KBM-7 (cell line): ENCODE measurements at places on chromosomes 12 and 14.

DNA sequence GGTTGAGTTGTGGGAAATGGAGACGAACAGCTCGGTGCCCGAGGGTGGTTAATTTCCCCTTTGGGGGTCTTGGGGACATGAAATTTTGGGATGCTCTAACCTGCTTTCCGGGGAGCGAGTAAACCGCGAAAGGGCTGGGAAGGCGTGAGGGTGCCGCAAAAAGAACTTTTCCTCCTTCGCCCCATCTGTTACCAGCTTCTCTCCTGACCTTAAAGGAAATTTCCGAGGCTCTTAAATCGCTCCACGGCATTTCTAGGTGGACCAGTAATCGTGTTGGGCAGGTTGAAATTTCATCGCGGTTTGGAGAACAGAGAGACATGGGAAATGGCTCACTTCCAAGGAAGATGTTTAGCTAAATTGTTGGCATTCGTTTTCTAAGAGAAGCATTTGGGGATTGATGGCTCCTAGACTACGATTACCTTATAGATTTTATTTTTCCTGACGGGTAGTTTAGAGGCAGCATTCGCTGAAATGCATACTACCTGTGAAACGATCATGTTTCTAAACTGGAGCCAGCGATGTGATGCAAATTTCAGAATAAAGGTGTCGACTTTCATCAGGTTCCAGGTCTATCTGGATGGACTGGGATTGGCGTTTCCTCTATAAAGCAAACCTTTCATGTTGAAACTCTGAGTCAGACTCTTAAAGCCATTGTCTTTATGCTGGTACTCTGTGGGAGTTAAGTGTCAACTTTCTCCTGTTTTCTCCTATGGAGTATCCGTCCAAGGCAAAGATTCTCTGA, 414.5 kb downstream of the PCNX1 start:
- DNase-seq: no peak

DNA sequence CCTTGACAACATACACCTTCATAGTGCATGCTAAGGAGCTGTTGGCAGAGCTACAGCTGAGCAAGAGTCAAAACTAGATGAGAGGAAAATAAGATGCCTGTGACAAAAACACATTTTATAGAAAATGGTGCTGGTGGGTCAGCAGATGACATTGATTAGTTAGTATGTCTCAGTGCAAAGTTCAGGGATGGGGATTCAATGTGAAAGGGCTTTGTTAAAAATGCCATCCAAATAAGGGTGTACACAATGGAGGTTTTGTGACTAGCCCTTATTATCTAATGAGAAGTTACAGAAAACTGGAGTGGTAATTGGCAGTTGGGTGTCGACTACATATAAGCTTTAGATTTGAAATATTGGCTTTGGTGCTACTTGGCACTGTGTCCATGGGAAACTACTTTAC, 169.0 kb downstream of the MON2 start:
- DNase-seq: no peak

- no peak for DNase-seq
Measured at GRCh38 chr12:54033980-54034784, 1.3 kb downstream of the HOXC5 start.

- DNase-seq: no peak
Measured at GRCh38 chr12:123995023-123995748, 22.2 kb downstream of the ZNF664 start.

DNA sequence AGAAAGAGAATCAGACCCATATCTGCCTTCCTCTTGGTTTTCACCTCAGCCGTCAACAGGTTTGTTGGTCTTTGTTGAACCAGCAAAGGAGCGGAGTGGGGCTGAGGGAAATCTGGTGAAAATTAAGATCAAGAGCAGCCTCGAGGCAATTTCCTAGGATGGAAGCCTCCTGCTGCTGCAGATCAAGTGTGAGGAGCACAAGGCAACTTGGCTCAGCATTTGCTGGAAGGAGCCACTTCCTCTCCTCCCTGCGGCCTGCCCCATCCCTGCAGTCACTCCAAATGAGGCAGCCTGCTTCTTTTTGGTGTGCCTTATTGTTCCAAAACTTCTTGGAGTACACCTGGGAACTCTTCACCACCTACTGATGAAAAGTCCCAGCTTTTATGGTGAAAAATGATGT, 4.9 kb downstream of the TC2N start:
- no peak for DNase-seq

DNA sequence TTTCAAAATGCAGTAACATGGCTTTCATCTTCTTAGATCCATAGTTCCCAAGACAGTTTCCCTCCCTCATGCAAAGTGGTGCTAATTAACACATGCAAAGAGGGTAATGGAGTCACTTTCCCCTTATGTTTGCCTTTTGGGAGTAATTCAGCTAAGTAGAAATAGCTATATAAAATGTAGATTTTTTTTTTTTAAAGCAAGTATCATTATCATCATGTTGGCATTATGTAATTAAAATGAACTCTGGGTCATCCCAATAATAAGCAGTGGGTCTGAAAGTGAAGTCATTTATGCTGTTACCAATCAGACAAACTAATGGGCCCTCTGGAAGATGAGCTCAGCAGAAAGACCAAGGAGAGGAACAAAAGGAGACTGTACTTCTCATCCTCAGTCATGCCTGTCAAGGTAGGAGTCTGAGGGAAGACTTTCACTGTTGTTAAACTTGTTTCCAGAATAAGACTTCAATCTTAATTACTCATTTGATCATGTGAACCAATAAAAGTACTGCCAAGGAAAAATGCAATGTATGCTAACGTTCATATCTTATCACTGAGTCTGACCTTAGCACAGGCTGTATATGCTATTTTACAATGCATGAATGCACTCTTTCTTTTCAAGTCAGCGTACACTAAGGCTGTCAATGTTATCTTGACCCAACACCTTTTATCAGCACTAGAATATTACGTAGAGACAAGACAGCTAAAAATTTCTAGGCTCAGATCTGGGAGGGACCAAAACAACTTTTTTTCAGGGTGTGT, 26.8 kb downstream of the AREL1 start:
- no peak for DNase-seq

GRCh38 chr12:3002646-3003045, 43.4 kb downstream of the TEAD4 start:
- DNase-seq: no peak

DNA sequence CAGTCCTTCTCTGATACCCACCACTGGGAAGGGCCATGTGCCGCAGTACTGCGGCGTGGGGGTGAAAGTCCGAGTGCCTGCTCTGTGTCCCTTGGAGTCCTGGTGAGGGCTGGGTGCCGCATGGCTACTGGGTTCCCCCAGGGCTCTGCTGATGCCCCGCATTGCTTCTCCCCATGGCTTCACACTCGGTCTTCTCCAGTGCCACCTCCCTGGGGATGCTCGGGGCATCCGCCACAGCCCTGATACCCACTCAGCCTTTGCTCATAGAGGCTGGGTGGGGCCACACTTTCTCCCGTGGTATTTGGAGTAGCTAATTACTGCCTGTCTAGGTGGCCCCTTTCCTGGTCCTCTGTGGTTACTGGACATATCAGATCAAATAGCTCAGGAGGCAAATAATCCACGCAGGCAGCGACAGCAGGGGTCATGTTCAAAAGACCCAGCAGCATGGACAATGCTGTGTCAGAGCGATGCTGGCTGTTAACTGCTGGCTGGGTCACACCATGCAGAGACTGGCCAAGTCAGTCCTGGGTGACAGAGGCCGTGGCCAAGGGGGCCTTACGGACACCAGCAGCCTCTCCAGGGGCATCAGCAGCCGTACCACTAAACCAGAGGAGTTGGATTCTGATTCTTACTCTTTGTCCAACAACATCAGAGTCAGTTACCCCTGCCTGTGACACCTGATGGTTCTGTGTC, 106.5 kb downstream of the ADGRD1 start:
- no peak for DNase-seq

DNA sequence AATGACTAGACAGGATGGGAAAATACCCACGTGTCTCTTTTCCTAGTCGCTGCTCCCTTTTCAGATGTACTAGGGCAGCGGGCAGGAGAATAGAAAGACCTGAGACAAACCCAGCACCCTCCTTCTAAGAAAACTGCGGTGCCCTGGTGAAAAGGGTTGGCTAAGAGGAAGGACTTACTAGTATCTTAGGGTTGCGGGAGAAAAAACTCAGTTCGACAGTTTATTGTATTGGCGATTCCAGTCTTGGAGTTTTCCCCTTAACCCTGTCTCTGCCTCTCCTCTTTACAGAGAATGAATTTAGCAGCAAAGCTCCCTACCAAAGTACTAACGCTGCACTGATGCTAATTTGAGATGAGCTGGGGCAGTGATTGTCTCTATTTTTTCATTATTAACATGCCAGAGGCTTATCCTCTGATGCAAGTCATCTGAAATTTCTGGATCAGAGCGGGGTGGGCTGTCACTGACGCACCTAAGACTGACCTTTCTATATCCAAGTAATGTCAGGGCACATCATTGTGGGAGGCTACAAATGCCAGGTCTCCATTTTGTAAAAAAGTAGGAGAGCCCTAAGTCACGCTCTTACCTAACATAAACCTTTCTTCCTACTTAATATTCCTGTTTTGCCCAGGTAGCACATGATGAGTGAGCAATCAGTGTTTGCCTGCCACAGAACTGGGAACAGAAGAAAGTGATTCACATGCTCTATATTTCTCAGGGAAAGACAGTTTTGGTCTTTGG, 916 bp upstream of the PAWR start:
- no peak for DNase-seq

DNA sequence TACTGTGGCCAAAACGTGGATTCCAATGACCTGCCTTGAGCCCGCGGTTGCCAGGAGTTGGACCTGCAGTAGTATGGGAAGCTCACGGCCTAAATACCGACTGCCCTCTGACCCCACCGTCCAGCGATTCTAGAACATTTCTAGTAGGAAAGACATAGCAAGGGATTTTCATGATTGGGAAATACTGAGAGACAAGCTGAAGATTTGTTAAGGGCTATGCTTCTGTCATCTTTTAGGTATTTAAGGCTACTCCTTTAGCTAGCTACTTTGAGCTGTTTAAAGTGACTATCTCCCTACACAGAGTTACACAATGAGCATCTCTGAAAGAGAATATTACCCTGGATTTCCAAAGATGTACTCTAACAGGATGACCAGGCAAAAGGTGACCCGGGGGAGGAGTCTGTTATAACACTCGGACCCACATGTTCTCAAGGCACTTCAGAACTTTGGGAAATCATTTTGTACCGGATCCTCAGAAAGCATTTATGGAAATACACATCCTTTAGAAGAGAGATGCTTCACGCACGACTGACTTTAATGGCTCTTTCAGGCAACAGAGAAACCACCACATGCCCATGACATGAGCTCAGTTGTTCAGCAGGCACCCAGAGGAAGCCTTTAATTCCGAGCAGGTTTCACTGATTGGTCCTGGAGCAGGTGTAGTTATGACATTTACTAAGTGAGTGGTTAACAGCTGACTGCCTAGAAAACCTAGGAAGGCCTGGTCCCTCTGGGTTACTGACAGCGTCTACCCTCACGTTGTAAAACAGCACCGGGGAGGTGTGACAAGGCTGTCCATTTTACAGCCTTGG, 4.2 kb downstream of the BAG5 start:
- DNase-seq: peak; percentile 75

- DNase-seq: no peak
Measured at GRCh38 chr14:34228650-34228976, 233.4 kb downstream of the SPTSSA start.

DNA sequence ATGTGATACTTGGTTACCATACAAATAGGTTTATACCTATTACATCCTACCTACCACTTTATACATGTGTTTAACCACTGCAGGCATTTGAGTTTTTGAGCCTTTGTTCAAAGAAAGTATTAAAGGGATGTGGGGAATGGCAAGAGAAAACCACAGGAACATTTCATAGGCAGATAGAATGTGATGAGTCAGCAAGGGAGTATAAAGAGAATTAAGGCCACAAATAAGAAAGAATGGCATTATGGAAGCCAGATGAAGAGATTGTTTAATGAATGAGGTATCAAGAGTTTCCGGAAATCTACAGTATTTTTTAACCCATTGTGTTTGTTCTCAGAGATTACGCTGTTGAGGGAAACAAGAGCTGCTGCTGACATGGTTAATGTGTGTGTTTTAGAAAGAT, 66.9 kb downstream of the METTL25 start:
- DNase-seq: no peak

GRCh38 chr12:77347017-77347416, 281.6 kb upstream of the E2F7 start:
- DNase-seq: no peak
